ENCODE measurements at places on chromosomes 11 and 22.

- no peak for DNase-seq
These were observed 423.5 kb upstream of the B3GAT1 start for GRCh38 chr11:134835561-134835960.

GRCh38 chr11:3831378-3832239 is 9.2 kb downstream of the RHOG start:
- no peak for DNase-seq

- DNase-seq = no peak
These were observed 37.6 kb downstream of the CNTF start for GRCh38 chr11:58659910-58660570.

DNA sequence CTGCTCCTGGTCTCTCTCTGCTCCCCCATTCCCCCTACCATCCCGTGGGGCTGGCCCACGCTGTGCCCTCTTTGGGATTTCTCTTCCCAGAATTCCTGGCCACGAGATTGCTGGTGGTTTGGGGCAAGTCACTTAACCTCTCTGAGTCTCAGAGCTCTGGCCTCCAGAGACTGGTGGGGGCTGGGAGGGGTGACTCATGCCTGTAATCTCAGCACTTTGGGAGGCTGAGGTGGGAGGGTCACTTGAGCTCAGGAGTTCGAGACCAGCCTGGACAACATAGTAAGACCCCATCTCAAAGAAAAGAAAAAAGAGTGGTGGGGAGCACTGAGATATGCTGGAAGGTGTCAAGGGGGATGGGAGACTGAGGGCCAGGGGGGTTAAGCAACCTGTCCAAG is 18.3 kb downstream of the OTUB1 start:
- no peak for DNase-seq

DNA sequence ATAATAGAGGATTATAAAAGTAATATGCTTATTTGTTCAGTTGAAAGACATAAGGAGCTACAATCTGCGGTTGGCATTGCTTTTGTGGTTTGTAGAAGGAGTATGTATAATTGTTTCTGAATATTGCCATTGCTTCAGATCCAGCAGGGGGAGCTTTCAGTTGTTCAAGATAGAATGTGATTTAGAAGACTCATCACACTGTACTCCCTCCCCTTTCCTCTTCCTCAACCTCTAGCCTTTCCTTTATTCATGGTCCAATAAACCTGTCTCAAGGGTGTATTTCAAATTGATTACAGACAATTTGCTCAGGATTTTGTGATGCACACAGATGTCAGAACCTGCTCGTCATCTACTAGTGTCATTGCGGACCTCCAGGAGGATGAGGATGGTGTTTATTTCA is 9.8 kb downstream of the PRMT3 start:
- DNase-seq = no peak

- no peak for DNase-seq
These were observed 158.5 kb downstream of the ADAMTS15 start for GRCh38 chr11:130606781-130607511.

DNA sequence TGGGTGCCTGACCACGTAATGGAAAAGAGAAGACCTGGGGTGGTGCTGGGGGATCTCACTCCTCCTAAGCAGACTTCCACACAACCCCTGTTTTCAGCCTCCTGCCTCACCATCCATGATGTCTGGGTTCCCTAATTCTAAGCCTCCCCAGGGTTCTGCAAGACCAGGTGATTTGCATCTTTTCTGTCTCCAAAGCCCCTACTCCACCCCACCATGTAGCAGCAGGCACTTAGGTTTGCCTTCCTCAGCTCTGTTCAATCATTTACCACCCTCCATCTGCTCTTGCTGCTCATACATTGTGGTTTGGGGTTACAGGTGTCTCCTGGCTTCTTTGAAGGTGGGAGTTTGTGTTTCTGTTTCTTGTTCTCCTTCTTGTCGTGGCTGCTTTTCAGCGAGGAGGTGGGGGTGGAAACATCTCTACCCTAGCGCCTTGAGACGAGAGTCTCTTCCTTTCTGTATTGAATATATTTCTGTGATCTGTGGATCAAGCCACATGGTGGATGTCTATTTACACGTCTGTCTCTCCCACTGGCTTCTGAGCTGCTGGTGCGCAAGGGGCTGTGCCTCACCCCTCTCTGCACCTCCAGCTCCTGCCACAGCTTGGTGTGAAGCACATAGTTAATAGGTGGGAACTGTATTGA is 6.6 kb upstream of the SSTR3 start:
- no peak for DNase-seq

GRCh38 chr11:99614352-99614751 is 593.6 kb downstream of the CNTN5 start:
- DNase-seq = no peak

GRCh38 chr22:37244922-37245722 is 1.1 kb upstream of the RAC2 start:
- no peak for DNase-seq

All from cortex of kidney (tissue), 1 donor.